ENCODE measurements at places on chromosomes 12 and 14.

- no peak for DNase-seq
Measured at GRCh38 chr12:124356221-124356620, 61.3 kb downstream of the RFLNA start.

DNA sequence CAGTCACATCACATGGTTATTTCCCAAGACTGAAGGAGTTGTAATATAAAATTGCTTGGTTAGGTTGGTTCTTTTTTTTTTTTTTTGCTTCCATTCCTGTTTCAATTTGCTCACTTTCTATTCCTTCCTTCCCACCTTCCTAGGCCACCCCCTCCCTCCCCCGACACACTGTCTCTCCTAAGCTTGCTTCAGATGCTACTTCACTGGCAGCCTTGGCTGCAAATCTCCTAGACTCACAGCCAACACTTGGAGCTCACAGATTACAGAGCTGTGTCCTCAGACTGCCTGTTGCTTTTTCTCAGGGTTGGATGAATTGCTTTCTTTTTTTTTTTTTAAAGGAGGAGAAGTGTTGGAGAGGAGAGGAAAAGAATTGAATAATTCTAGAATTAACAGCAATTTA, 77.3 kb upstream of the GRIN2B start:
- DNase-seq, result no peak

- DNase-seq, result no peak
Measured at GRCh38 chr12:21324551-21324950, 10.2 kb downstream of the SLCO1A2 start.

- peak; percentile 18 for DNase-seq
Measured at GRCh38 chr12:38886064-38886463, 19.3 kb downstream of the CPNE8 start.

GRCh38 chr12:107374161-107374840, 281.0 kb upstream of the CRY1 start:
- DNase-seq, result peak; percentile 17

- DNase-seq, result no peak
Measured at GRCh38 chr12:113747017-113747416, 219.1 kb downstream of the RBM19 start.

DNA sequence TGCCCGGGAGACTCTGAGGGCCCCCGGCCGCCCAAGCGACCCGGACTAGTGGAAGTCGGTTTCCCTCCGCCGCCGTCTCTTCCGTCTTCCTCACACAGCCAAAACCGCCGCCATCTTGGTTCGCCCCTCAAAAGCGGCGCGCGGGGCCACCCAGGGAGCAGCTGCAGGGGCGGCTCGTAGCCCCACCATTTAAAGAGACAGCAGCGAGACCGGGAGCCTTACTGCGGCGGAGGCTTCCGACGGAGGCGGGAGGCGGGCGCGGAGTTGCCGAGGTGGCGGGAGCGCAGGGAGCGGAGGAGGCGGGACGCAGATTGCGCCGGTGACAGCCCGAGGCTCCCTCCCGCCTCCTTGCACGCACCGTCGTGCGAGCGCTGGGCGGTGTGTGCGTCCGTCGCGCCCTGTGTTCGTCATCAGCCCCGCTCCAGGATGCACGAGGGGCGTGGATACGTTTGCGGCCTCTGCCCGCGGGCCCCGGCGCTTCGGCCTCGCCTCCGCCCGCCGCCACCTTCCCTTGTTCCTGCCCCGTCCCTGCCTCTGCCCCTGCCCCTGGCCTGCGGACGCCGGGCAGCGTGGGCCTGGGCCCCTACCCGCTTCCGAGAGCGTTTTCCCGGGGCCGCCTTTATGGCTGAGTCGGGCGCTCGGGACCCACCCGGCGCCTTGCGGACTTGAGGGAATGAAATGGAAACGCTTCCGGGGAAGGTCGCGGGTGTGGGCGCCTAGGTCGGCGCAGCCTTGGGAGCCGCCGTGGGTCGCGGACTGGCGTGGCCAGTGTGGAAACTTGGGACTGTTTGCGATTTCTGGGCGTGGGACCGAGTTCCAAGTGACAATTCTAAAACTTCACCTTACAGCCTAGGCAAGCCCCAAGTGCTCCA, at the start of gene PPP4R3A:
PPP4R3A (minus strand) TSS at position 140 of the 872 bp plus-strand sequence. CDS start 663 bp downstream, outside the sequence.
- peak; percentile 96 for DNase-seq

DNA sequence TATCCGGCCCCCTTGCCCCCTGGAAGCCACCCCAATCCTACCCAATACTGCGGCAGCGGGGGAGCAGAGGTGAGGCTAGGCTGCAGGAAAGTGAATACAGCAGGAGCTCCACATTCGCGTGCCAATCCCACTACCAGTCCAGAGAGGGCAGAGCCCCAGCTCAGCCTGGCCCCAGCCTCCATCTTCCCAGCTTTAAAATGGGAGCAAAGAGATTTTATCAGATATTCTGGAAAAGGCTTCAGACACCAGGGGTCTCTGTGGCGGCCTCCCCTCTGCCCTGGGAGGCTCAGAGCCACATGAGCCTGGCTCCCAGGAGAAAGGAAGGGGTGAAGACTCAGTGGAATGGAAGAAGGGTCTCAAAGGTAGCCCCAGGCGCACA, 72.7 kb downstream of the NCOR2 start:
- DNase-seq, result no peak

- DNase-seq, result no peak
Measured at GRCh38 chr14:104600805-104601204, 3.8 kb downstream of the TMEM179 start.

GRCh38 chr12:40988824-40989223, 199.3 kb upstream of the PDZRN4 start:
- no peak for DNase-seq
